ENCODE measurements at places on chromosomes 16 and 17.

- no peak for DNase-seq
These were observed 164.7 kb downstream of the MSI2 start for GRCh38 chr17:57420734-57421717.

GRCh38 chr17:65678546-65678945 lies 117.1 kb upstream of the AXIN2 start:
- no peak for DNase-seq

DNA sequence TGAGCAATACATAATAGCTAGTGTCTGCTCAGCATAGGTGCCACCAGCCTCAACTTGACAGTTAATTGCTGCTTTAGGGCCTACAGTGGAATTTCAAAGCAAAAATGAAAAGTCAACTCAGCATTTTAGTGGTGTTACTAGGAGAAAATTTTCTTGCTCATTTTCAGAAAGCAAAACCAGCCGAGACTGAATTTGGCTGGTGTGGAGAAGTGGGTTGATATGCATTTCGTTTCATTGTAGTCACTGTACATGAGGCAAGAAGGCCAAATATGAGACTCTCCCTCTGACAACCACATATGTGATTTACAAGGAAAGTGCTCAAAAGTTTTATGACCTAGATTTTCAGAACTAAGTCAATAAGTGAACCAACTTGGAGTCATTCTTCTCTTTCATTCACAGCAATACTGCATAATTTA lies 54.0 kb downstream of the DUSP14 start:
- DNase-seq, result no peak

DNA sequence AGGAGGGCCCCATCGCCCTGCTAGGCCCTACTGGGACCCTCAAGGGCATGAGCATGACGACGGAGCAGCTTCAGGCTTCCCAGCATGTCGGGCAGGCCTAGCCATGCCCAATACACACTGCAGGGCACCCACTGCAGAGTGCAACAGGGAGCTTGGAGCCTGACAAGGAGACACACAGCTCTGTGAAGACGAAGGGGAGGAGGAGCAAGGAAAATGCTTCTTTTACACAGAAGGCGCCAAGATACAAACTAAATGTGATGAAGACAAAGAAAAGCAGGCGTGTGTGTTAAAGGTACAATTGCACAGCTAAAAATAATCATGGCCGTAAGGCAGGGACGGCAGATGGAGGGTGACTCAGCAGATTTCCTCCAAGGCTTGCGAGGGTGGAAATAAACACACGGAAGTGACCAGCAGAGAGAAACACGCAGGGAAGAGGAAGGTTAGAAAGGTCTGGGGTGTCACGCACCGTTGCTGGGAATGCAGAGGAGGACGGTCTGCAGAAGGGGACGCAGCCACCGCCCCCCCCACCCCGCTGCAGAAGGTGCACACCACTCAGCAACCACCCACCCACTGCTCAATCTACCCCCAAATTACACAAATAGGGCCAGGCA lies 108.5 kb downstream of the ZNF778 start:
- peak; percentile 73 for DNase-seq

- DNase-seq, result peak; percentile 3
These were observed 52.8 kb downstream of the GSG1L start for GRCh38 chr16:28010671-28011070.

Data from suppressor macrophage treated with lipopolysaccharide for 4 hours (primary cell).